ENCODE measurements at places on chromosomes 3 and 15.

GRCh38 chr3:196609343-196609775 is 30.1 kb upstream of the NRROS start:
- DNase-seq, result peak; percentile 86

GRCh38 chr3:21466476-21466875 is 284.5 kb downstream of the ZNF385D start:
- DNase-seq, result no peak

DNA sequence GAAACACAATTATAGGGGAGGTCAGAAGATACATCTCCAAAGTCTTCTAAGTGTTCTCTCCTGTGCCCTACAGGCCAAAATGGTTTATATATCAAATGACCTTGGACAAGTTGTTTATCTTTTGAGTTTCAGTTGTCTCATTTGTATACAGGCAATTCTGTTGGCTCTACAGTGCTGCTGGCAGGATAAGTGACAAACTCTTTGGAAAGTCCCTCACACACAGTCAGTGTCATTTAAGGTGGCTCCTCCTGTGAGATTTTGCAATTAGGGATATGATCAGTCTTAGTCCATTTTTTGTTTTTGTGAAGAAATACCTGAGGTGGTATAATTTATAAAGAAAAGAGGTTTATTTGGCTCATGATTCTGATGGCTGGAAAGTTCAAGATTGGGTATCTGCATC is 1035.8 kb upstream of the CFAP20DC start:
- DNase-seq, result no peak

GRCh38 chr3:100068826-100069225 is 45.5 kb downstream of the FILIP1L start:
- peak; percentile 74 for DNase-seq

- DNase-seq, result no peak
Measured at GRCh38 chr3:23945663-23945912, 502 bp downstream of the NR1D2 start.

Data from activated T-helper 2 cell treated with anti-CD3 and anti-CD28 coated beads, Interferon-gamma antibody, Interleukin-2, Interleukin-4, amounts not matched to agents 10 μg/mL and 5 μg/mL and 100 μg/mL, durations not matched to agents 14 hours and 24 hours and 36 hours (primary cell).